Body of pancreas (tissue), 4 donors: ENCODE measurements at places on chromosomes 4 and X. TPM values are rescaled to one million over a fixed set of nuclear protein-coding genes. Genes with fewer than 3 reads are reported as not detected.
A peak's percentile ranks its signal among the peaks of the same experiment; 100 is the strongest.

Gene MAP3K15
- total RNA-seq = 0.26 TPM

Gene MAGEB10
- total RNA-seq = not detected

Gene PLXNA3
- 19.1 TPM for total RNA-seq

Gene PLA2G12A
- total RNA-seq = 18.5 TPM

Gene CLGN
- total RNA-seq = 1.3 TPM

Gene GAGE2A
- not detected for total RNA-seq

Gene SLC4A4
- 402 TPM for total RNA-seq

GRCh38 chr4:177064729-177065394, 244.8 kb upstream of the NEIL3 start:
- no peak for DNase-seq
- H3K27ac ChIP-seq = no peak overlapping the region
- no peaks in the 10 kb centered on the region for H3K27me3 ChIP-seq
- H3K4me1 ChIP-seq = no peaks in the 10 kb centered on the region
- no peak overlapping the region for H3K4me3 ChIP-seq
- no peaks in the 10 kb centered on the region for H3K36me3 ChIP-seq

- DNase-seq = peak; percentile 16
- no peaks in the 10 kb centered on the region for H3K27me3 ChIP-seq
- H3K4me1 ChIP-seq = peaks cover 10% of the 10 kb centered on the region
- H3K27ac ChIP-seq = no peak overlapping the region
- H3K36me3 ChIP-seq = no peaks in the 10 kb centered on the region
Measured at GRCh38 chr4:89898304-89898716, 3.7 kb downstream of the MMRN1 start.

DNA sequence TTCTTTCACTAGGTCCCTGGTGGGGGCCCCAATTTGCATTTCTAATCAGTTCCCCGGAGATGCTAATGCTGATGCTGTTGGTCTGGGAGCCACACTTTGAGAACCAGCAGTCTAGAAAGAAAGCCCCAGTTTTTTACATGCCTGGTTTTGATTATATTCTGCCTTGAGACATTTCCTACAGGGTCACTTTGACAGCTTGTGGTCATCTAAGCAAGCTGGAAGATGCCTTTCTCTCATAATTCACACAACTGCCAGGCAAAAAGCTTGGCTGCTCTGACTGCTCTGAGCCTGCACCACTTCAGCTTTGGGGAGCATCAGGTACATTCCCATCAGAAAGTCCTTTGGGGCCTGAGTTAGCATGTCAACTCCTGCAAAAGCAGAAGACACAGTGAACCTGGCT, 5.9 kb upstream of the PLAC1 start:
- no peaks in the 10 kb centered on the region for H3K27me3 ChIP-seq
- DNase-seq = no peak
- no peak overlapping the region for H3K27ac ChIP-seq
- H3K4me3 ChIP-seq = no peak overlapping the region
- H3K36me3 ChIP-seq = no peaks in the 10 kb centered on the region

- H3K4me1 ChIP-seq = peaks cover 17% of the 10 kb centered on the region
- H3K36me3 ChIP-seq = peaks cover 8% of the 10 kb centered on the region
- H3K27me3 ChIP-seq = no peaks in the 10 kb centered on the region
- H3K4me3 ChIP-seq = peak within 1 kb of the TSS; percentile 52
- DNase-seq = peak; percentile 71
Measured at GRCh38 chr4:153684182-153684970, at the start of gene TLR2. TLR2 (plus strand) TSS chr4:153684280; CDS start chr4:153702908, 18,628 bp downstream.

- no peaks in the 10 kb centered on the region for H3K4me1 ChIP-seq
- H3K27me3 ChIP-seq = no peaks in the 10 kb centered on the region
- no peak overlapping the region for H3K27ac ChIP-seq
- no peaks in the 10 kb centered on the region for H3K36me3 ChIP-seq
Measured at GRCh38 chrX:118373538-118373937, 27.6 kb downstream of the WDR44 start.

DNA sequence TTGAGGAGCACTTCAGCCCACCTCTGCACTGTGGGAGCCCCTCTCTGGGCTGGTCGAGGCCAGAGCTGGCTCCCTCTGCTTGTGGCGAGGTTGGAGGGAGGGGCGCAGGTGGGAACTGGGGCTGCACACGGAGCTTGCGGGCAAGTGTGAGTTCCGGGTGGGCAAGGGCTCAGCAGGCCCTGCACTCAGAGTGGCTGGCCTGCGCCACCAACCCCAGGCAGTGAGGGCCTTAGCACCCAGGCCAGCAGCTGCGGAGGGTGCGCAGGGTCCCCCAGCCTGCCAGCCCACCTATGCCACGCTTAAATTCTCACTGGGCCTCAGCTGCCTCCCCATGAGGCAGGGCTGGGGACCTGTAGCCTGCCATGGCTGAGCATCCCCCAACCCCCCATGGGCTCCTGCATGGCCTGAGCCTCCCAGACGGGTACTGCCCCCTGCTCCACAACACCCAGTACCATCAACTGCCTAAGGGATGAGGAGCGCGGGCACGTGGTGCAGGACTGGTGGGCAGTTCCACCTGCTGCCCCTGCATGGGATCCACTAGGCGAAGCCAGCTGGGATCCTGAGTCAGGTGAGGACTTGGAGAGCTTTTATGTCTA, 110.9 kb downstream of the SLC39A8 start:
- DNase-seq = no peak
- no peak overlapping the region for H3K27ac ChIP-seq
- no peaks in the 10 kb centered on the region for H3K27me3 ChIP-seq
- no peak overlapping the region for H3K4me3 ChIP-seq
- H3K4me1 ChIP-seq = no peaks in the 10 kb centered on the region

- H3K36me3 ChIP-seq = no peaks in the 10 kb centered on the region
- DNase-seq = no peak
- H3K27ac ChIP-seq = no peak overlapping the region
- H3K4me1 ChIP-seq = no peaks in the 10 kb centered on the region
- H3K4me3 ChIP-seq = no peak overlapping the region
Measured at GRCh38 chrX:34140816-34141215, 8.7 kb upstream of the FAM47A start.

GRCh38 chr4:143234153-143234552, 49.4 kb downstream of the USP38 start:
- no peak for DNase-seq
- no peaks in the 10 kb centered on the region for H3K4me1 ChIP-seq
- H3K27me3 ChIP-seq = no peaks in the 10 kb centered on the region
- no peaks in the 10 kb centered on the region for H3K36me3 ChIP-seq
- H3K27ac ChIP-seq = no peak overlapping the region

DNA sequence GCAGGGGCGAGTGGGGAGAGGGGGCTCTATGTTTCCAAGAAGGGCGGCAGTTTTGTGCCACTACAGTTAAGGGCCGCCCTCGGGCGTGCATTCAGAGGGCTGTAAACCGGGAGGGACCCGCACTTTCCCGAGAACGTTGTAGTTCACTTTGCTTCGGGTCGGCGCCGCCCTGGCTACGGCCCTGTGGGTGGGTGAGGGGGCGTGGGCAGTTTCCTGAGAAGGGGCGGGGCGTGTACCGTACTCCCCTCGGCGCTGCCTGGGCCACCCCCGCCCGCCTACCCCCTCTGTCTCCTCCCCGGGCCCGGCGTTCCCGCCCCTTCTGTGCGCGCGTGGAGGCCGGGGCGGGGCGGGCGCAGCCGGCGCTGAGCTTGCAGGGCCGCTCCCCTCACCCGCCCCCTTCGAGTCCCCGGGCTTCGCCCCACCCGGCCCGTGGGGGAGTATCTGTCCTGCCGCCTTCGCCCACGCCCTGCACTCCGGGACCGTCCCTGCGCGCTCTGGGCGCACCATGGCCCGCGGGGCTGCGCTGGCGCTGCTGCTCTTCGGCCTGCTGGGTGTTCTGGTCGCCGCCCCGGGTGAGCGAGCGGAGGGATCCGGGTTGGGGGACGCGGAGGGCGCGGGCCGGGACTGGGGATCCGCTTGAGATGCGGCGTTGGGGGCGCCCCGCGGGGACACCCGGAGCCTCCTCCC, at the start of gene CD99:
TSS of gene CD99 (plus strand) at position 440 of the 687 bp plus-strand sequence. CDS start at position 506, 66 bp downstream.
- no peaks in the 10 kb centered on the region for H3K27me3 ChIP-seq
- peak within 1 kb of the TSS; percentile 72 for H3K4me3 ChIP-seq
- DNase-seq = peak; percentile 96

GRCh38 chrX:6291444-6291843, 62.8 kb upstream of the NLGN4X start:
- DNase-seq = no peak
- no peaks in the 10 kb centered on the region for H3K36me3 ChIP-seq
- H3K27me3 ChIP-seq = no peaks in the 10 kb centered on the region
- H3K4me3 ChIP-seq = no peak overlapping the region
- H3K4me1 ChIP-seq = no peaks in the 10 kb centered on the region

GRCh38 chr4:44988011-44988410, 261.7 kb upstream of the GNPDA2 start:
- H3K4me3 ChIP-seq = no peak overlapping the region
- no peaks in the 10 kb centered on the region for H3K36me3 ChIP-seq
- no peak for DNase-seq
- H3K4me1 ChIP-seq = no peaks in the 10 kb centered on the region
- no peaks in the 10 kb centered on the region for H3K27me3 ChIP-seq

DNA sequence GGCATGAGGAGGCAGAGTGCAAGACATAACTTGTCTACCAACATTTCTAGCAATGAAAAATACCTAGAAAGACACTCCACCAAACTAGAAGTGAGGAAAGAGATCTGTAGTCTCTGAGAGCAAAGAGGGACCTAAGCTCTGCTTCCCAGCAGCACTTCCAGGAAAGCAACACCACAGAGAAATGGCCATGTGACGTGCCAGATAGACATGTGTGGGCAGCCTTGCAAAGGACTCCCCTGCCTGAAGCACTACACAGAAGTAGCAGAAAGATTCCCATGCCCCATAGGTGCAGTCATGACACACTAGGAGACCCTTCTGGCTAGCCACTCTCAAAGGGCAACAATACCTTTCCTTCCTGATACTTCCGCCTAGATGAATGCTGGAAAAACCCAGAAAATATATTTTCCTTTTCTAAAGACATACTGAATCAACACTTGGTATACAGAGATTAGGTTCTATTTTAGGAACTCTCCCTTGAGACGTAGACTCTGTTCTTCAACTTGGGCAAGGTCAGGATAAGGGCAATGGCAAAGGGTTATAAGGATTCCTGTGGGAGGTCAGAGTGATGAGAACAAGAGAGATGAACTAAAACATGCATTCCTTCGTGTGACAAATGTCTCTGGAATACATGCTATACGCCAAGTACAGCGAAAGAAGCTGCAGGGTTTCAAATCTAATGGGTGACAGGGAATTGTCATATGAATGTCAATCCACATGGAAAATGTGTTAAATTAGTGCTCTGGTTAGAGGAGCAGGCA, 187.5 kb upstream of the ETNPPL start:
- no peaks in the 10 kb centered on the region for H3K4me1 ChIP-seq
- H3K27me3 ChIP-seq = no peaks in the 10 kb centered on the region
- no peak overlapping the region for H3K4me3 ChIP-seq
- DNase-seq = no peak
- no peaks in the 10 kb centered on the region for H3K36me3 ChIP-seq
- no peak overlapping the region for H3K27ac ChIP-seq

DNA sequence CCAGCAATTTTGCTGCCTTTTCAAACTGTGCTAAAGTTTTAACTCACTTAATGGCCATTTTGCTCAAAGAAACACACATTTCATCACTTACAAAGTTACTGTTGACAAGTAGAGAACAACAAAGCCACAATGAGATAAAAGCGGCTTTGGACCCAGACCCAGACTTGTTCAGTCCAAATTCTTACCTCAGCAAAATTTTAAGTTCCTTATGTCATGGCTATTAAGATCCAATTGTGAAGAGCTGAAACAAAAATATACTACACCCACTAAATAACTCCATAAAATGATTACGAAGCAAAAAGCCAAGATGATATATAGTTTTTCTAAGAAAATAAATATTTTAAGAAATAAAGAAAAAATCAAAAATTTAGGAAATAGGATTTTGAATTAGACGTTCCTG, 137.0 kb upstream of the INPP4B start:
- H3K4me3 ChIP-seq = no peak overlapping the region
- H3K27ac ChIP-seq = no peak overlapping the region
- H3K4me1 ChIP-seq = no peaks in the 10 kb centered on the region

GRCh38 chrX:129230168-129230567, 293.1 kb downstream of the SMARCA1 start:
- H3K36me3 ChIP-seq = no peaks in the 10 kb centered on the region
- H3K4me3 ChIP-seq = no peak overlapping the region
- no peak for DNase-seq
- no peak overlapping the region for H3K27ac ChIP-seq
- no peaks in the 10 kb centered on the region for H3K27me3 ChIP-seq

DNA sequence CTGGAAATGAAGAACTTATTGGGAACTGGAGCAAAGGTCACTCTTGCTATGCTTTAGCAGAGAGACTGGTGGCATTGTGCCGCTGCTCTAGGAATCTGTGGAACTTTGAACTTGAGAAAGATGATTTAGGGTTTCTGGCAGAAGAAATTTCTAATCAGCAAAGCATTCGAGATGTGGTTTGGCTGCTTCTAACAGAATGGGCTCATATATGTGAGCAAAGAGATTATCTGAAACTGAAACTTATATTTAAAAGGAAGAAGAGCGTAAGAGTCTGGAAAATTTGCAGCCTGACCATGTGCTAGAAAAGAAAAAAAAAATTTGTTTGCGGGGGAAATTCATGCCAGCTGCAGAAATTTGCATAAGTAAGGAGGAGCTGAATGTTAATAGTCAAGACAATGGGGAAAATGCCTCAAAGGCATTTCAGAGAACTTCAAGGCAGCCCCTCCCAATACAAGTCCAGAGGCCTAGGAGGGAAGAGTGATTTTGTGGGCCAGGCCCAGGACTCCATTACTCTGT, 35.9 kb upstream of the PAPSS1 start:
- no peaks in the 10 kb centered on the region for H3K4me1 ChIP-seq
- no peak overlapping the region for H3K4me3 ChIP-seq
- no peak for DNase-seq
- H3K36me3 ChIP-seq = no peaks in the 10 kb centered on the region
- no peaks in the 10 kb centered on the region for H3K27me3 ChIP-seq

DNA sequence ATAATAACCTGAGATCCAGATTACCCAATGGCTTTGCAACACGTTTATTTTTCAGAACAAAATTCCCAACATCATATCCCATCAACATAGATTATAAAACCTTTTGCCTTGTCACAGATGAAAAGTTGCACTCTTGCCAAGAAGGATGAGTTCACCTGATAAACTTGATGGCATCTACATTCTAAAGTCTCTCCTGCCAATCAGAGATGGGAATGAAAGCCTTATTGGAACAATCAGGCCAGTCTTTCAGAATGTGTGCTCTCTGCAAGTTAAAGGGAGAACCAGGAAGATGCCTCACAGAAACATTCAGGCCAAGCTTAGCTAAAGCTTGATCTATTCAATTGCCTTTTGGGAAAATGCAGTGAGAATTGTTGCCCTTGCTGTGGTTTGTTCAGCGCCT, 1.3 kb downstream of the LPAR4 start:
- no peak for DNase-seq
- H3K27me3 ChIP-seq = no peaks in the 10 kb centered on the region
- H3K4me1 ChIP-seq = no peaks in the 10 kb centered on the region

- H3K27me3 ChIP-seq = no peaks in the 10 kb centered on the region
- no peak overlapping the region for H3K4me3 ChIP-seq
- no peaks in the 10 kb centered on the region for H3K36me3 ChIP-seq
- H3K27ac ChIP-seq = no peak overlapping the region
- no peaks in the 10 kb centered on the region for H3K4me1 ChIP-seq
- no peak for DNase-seq
Measured at GRCh38 chr4:93407493-93408275, 420.9 kb upstream of the ATOH1 start.
